ENCODE measurements at places on chromosomes 12 and 14.

DNA sequence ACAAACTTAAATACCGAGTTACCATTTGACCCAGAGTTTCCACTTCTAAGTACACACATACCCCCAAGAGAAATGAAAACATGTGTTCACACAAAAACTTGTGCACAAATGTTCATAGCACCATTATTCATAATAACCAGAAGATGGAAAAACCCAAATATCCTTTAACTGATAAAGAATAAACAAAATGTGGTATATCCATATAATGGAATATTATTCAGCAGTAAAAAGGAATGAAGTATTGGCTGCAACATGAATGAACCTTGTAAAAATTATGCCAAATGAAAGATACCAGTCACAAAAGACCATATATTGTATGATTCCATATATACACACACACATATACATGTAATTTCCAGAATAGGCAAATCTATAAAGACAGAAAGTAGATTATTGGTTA, 116.4 kb downstream of the TAOK3 start:
- DNase-seq, result no peak

GRCh38 chr12:120625557-120626419, 14.6 kb upstream of the CABP1 start:
- DNase-seq, result no peak

DNA sequence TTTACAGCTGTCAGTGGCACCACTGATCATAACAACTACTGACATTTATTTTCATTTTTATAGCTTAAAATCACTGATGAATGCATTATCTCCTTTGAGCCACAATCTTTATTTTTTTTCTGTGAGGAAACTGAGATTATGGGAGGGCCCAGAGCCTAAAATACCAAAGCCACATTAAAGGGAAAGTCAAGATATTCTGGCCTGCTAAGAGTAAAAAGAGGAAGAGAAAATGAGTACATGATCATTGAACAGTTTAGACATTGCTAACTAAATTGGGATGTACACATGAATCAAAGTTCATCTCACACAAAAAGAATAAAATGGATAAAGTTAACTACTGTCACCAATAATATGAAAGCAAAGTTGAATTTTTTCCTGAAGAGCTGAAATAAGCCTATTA, 170.5 kb upstream of the GARIN2 start:
- DNase-seq, result no peak

GRCh38 chr12:27367078-27367477, 34.4 kb downstream of the BMAL2 start:
- no peak for DNase-seq

DNA sequence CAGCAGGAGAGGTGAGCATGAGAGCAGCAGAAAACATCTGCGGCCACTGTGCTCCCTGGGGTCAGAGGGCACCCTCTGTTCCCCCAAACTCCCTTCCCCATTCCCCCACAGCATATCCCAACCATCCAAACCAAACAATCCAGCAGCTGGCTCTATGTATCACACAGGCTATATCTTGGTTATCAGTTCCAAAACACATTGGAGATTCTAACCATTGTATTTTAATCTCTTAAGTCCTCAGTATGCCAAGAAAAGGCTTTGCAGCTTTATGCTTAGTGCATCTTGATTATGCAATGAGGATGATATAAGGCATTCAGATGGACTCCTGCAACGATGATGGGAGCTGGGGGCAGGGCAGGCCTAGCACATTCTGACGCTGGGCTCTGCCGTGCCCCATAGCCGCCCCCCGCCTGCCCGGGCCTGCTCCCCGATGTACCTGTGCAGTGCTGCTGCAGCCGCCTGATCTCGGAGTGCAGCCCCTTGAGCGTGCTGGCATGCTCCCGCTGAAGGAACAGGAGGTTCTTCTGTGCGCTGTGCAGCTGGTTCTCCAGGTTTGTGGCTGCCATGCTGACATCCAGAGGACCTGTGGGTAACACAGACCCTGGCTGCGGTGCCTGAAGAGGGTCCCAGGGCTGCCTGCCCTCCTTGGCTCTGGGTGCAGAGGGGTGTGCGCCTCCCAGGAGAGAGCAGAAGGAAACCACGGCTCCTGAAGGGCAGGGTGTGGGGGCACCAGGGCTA, 29.6 kb downstream of the CCDC92 start:
- no peak for DNase-seq

DNA sequence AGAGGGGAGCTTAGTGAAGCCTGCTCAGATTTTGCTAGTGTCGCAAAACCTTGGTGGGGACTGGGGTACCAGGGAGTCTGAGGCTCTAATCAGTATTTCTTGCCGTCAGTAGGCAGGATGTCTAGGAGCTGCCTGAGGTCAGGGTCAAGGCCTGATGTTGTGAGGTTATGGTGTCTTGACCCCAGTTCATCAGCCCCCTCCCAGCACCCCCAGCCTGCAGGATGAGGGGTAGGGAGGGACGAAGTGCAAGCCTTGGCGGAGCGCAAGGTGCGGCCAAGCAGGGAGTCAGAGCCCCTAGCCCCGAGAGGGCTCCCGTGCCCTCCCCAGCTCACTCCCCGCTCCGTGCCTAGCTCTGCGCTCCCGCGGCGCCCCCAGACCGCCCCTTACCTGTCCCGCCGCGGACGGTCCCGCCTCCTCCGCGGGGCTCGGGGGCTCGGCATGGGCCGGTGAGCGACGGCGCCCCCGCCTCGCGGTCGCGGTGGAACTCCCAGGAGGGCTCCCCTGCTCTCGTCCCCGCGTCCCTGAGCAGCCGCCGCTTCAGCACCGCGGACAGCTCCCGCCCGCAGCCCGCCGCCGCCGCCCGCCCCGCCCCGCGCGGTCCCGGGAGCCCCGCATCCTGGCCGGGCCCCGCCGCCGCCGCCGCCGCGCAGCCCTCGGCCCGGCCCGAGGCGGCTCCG, 347 bp downstream of the SYNDIG1L start:
- DNase-seq, result peak; percentile 6

- DNase-seq, result peak; percentile 90
Measured at GRCh38 chr12:3135522-3136461, 58.6 kb downstream of the TSPAN9 start.

DNA sequence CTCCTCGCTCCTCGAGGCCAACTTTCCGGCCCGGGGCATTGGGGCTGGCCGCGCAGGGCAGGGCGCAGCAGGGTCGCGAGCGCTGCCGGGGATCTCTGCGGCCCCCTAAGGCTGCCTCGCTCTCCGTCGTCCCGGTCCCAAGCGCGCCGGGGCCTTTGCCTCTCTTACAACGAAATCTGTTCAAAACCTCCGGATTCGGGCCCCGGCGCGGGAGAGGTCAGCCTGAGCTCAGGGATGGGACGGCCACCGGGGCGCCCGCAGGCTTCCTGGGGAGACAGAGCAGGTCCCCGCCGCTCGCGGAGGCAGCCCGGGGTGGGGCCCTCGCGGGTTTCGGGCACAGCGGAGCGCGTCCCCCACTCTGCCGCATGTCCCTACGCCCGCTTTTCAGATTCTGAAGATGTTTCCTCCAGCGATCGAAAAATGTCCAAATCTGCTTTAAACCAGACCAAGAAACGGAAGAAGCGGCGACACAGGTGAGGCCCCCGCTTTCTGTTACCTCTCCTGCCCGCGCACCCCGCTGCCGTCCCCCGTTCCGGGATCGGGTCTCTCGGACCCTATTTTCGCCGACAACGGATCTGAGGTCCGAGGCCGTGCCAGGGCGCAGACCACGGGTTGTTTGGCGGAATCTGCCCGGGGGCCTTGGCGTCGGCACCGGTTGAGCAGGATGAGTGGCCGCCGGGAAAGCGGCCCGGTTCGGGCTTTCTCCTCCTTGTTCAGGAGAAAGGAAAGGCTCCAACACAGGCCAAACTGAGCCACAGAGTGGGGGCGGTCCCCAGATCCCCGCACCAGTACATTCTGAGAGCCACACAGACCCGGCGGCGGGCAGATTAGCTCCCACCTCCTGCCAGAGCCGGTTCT, 1.8 kb downstream of the VSX2 start:
- DNase-seq, result peak; percentile 23

DNA sequence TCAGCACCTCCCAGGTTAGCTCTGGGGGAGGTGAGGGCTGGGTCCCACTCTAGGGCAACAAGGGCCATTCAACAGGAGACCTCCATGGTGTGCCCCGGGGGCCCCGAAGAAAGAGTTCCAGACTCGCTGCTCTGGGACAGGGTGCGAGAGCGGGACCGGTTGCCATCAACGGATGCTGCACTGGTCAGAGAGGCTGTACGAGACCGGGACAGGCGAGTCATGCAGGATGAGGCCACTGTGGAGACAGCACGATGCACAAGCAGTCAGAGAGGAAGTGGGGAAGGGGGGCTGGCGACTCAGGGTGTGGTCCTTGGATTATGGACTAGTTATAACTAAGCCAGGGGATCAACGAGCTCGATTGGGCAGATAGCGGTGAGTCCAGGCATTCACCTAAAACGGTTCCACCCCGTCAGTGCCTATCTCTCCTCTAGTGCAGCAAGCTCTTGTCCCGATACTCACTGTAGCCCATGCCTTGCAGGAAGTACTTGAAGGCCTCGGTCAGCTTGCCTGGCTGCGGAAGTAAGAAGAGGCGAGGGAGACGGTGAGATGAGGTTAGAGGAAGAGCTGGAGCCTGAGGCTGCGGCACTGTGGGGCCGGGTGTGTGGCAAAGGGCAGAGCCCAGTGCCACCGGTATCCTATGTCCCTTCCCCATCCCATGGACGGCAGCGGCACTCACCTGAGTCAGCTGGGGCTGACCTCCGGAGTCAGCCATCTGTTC, 7.2 kb downstream of the NDRG2 start:
- DNase-seq, result no peak

DNA sequence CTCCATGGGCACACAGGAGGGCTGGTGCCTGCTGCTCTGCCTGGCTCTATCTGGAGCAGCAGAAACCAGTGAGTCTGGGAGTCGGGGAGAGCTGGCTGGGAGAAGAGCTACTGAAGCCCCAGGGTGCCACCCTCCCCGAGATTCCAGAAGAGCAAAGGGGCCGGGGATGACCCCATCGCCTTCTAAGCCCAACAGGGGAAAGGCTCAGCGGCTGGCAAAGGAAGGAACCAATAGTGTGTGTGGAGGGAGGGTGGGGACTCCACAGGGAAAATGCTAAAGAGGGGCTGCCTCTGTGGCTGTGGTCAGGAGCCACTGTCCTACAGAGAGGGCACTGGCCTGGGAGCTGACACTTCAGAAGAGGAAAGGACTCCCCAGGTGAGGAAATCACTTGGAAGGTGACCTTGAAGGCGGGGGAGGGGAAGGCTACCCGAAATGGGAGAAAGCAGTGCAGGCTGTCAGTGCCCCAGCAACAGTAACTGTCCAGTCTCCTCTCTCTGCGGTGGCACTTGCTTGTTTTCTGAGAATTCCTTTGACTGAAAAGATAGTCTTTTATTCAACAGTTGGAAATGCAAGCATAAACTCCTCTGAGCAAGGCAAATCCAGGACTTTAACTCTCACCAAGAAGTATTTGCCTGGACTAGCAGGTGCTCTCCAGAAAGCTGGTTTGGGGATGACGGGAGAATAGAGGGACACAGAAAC, 552 bp downstream of the TAPBPL start:
- peak; percentile 24 for DNase-seq

DNA sequence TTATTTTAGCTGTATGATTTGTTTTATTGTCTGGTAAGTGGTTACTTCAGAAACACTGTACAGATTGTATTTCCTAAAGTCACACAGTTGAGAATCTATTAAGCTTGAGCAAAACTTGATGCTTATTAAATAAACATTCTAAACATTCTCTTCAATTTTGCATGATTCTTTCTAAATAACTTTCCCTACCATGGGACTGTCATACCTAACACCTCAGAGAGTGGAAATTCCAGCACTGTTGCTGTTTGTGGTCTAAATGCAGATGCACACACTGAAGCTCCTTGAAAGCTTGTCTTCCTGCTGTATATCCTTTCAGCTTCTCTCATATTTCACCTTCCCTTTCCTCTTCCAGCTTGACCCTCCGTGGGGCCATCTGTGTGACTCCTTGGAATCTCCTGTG, 392.0 kb downstream of the LRIG3 start:
- DNase-seq, result no peak

DNA sequence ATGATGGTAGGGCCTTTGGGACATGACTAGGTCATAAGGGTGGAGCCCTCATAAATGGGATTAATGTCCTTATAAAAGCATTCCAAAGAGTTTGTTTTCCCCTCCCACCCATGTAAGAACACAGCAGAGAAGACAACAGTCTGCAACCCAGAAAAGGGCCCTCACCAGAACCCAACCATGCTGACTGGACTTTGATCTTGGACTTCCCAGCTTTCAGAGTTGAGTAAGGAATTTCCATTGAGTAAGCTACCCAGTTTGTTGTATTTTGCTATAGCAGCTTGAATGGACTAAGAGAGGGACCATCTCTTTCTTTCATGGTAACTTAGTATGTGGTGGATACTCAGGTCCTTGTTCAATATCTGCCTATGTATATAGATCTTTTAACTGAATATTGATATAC, 2.9 kb upstream of the SPX start:
- DNase-seq, result no peak

DNA sequence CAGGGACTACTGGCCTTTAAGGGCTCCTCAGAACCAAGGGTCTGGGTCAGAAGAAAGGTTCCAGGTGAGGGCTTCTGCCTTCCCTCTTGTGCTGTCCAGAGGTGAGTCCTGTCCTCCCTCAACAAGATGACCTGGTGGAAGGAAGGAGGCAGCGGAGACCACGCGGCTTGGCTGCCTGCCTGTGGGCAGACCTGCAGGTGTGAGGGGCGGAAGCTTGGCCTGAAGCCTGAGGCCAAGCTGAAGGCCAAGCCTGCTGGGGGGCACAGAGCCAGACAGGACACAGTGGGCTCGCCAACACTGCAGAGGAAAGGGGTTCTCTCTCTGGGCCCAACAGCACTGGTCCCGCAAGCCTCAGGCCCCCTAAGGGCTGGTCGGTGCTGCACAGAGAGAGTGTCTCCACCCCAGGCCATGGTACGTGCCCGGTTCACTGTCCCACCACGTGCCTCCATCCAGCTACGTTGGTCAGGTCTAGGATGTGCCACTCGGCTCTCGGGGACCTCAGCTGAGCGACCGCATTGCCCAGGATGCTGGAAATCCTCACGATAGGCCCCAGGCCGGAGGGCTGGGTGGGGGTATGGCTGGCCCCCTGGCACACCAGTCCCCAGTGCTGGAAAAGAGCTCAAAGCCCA, 170.0 kb upstream of the PRMT8 start:
- no peak for DNase-seq

DNA sequence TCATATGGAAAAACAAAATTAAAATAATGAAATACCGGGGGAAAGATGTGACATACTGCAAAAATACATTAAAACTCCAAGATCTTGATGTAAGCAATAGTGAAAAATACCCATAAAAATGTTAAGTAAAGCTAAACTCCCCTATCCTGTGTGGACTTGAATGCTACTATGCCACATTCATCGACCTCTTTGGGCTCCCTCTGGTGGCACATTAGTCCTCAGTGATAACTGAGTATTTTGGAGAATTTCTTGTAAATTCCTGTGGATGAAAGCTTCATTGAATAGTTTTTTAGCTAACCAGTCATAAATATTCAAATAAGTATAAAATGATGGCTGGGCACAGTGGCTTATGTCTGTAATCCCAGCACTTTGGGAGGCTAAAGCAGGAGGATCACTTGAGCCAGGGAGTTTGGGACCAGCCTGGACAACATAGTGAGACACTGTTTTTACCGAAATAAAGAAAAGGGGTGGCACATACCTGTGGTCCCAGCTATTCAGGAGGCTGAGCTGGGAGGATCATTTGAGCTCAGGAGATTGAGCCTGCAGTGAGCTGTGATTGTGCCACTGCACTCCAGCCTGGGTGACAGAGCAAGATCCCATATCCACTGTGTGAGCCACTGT, 42.4 kb upstream of the SGPP1 start:
- peak; percentile 30 for DNase-seq

Data from cerebellum (tissue), 4 donors.